ENCODE measurements at places on chromosomes 16 and 17.

DNA sequence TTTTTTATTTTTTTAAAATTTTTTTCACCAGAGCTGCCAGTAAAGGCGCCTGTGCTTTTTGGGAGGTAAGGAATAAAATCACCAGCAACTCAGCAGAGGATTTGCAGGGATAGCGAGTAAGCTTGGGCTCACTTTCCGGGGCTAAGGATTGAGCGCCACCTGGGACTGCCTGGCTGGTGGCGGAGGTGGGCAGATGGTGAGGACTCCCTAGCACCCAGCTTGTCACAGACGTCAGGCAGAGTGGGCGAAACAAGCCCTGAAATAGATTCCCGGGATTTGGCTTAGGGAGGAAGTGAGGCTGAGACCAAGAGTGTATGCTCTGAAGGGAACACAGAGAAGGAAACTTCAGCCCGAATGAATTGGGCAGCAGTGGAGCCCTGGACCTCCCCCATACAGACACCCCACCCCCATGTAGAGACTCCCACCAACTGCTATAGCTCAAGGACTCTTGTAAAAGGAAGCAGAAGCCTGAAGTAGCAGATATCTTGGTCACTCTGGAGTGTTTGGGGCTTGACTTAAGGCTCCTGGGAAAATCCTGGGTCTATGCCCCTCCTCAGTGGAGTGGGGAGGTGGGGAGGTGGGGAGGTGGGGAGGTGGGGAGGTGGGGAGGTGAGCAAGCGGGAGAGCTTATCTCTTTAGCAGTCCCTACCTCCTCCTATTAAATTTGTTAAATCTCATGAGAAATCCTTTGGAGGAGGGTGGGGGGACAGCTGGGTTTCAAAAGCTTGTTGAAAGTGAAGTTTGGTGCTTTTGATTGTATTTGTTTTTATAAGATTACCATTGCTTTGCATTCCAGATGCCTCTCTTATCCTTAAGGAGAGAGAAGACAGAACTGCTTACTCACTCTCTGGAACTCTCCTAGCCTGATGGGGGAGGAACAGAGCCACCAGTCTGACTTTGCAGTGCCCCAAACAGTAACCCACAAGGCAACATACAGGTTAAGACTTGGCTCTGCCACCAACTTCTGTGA, 8.2 kb downstream of the ARL4D start:
- DNase-seq, result no peak

GRCh38 chr16:74608944-74609343, 2.0 kb upstream of the GLG1 start:
- no peak for DNase-seq

DNA sequence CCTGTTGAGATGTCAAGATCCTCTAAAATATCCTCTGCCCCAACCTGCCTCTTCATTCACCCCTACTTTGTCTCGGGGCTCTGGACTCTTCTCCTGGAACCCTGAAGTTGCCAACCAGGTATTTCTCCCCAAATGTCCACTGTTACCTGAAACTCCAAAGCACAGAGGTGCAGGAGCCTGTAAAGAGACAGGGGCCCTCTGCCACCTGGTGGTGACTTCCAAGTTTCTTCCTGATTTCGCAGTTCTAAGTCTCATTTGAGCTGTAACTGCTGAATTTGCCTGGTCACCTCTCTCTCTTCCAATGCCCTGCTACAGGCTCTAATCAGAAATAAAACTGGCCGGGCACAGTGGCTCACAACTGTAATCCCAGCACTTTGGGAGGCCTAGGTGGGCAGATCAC, 77.1 kb upstream of the RCVRN start:
- no peak for DNase-seq

GRCh38 chr16:5633845-5634440, 536.3 kb upstream of the EEF2KMT start:
- DNase-seq, result no peak
